ENCODE measurements at places on chromosomes 13 and 19. TPM values are rescaled to one million over a fixed set of nuclear protein-coding genes. Genes with fewer than 3 reads are reported as not detected.

DNA sequence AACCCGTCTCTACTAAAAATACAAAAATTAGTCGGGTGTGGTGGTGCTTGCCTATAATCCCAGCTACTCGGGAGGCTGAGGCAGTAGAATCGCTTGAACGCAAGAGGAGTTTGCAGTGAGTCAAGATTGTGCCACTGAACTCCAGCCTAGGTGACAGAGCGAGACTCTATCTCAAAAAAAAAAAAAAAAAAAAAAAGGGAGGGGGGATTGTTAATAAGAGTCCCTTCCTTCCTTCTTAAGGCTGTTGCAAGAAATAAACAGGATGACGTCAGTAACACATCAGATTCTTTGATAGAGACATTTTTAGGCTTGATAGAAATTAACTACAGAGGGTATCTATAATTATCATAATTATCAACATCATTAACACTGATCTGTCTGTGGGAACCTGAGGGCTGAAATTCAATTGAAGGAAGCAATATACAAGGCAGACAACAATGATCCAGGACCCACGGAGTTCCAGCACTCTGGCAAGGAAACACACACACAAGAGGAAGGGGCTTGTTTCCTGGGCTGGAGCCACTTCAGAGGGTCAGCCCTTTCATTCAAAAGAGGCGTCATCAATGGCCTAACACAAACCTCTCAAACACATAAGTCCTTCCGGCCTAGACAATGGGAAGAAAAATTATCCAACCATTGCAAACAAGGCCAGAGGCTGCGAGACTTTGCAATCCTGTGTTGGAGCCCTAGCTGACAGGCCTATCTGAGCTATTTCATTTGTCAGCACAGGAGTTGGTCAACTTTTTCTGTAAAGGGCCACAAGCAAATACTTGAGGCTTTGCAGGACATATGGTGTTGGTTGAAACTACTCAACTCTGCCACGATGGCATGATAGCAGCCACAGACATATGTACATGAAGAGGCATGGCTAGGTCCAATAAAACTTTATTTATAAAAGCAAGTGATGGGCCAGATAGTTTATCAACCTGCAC, 105.2 kb downstream of the INSR start:
- H3K4me1 ChIP-seq = peaks cover 2% of the 10 kb centered on the region
- no peaks in the 10 kb centered on the region for H3K27me3 ChIP-seq
- H3K4me3 ChIP-seq = no peak overlapping the region

DNA sequence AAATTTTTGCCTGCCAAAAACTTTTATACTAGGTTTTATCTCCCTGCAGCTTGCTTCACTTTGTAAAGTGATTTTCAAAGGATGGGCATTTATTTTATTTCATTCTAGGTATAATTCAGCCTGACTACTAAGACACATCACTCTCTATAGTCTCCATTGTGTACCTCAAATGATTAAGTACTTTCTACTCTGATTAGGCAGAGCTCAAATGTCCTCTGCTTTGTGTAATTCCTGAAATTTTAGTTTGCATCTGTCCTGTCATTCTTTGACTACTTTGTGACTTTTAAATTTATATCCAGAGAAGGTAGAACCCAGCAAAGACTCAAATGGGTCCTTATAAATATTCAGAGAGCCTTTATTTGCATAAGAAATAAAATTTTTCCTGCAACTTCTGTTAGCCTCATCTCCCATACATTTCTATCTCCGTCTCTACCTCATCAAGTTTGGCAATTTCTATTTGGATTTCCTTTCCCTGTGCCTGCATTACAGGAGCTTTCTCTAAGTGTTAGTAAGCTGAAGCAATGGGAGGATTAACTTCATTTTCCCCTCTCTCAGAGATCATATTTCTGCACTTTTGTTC, 1038.0 kb upstream of the ATXN8OS start:
- no peaks in the 10 kb centered on the region for H3K36me3 ChIP-seq
- no peak overlapping the region for H3K4me3 ChIP-seq
- no peak overlapping the region for H3K27ac ChIP-seq
- no peaks in the 10 kb centered on the region for H3K4me1 ChIP-seq

DNA sequence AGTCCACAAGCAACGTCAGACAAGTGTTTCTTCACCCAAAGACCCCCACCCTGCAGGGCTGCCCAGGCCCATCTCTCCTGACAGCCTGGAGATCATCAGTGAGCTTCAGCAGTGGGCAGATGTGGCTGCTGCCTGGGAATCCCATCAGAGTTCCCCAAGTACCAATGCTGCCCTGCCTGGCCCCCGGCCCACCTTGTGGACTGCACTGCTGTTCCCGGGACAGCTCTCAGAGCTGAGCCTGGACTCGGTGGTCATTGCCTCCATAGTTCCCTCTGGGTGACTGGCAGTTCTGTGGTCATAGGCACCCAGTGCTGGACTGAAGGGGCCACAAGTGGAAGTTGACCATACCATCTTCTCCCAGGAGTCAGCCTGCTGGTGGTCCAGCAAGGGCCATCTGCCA, 24.5 kb upstream of the ZNF492 start:
- H3K36me3 ChIP-seq = no peaks in the 10 kb centered on the region
- peak; percentile 50 for DNase-seq
- no peak overlapping the region for H3K27ac ChIP-seq
- H3K4me1 ChIP-seq = no peaks in the 10 kb centered on the region
- no peak overlapping the region for H3K4me3 ChIP-seq

GRCh38 chr19:43504426-43505185, at the start of gene PHLDB3:
PHLDB3 (minus strand) TSS chr19:43504746; CDS start chr19:43504118, 628 bp downstream.
- DNase-seq = no peak
- peaks cover 15% of the 10 kb centered on the region for H3K36me3 ChIP-seq
- H3K4me3 ChIP-seq = peak within 1 kb of the TSS; percentile 69
- peak within 1 kb of the TSS; percentile 88 for H3K27ac ChIP-seq
- no peaks in the 10 kb centered on the region for H3K27me3 ChIP-seq

- H3K27ac ChIP-seq = no peak overlapping the region
- no peaks in the 10 kb centered on the region for H3K4me1 ChIP-seq
- peaks cover 51% of the 10 kb centered on the region for H3K36me3 ChIP-seq
- H3K4me3 ChIP-seq = no peak overlapping the region
- no peaks in the 10 kb centered on the region for H3K27me3 ChIP-seq
Observed at GRCh38 chr13:102877303-102877702, 31.5 kb downstream of the ERCC5 start.

- no peak overlapping the region for H3K27ac ChIP-seq
- H3K27me3 ChIP-seq = peaks cover 89% of the 10 kb centered on the region
- H3K4me1 ChIP-seq = peaks cover 22% of the 10 kb centered on the region
- DNase-seq = no peak
- no peaks in the 10 kb centered on the region for H3K36me3 ChIP-seq
- peak overlapping the region; percentile 56 for H3K4me3 ChIP-seq
Observed at GRCh38 chr19:33621065-33621785, 528 bp upstream of the CHST8 start.

DNA sequence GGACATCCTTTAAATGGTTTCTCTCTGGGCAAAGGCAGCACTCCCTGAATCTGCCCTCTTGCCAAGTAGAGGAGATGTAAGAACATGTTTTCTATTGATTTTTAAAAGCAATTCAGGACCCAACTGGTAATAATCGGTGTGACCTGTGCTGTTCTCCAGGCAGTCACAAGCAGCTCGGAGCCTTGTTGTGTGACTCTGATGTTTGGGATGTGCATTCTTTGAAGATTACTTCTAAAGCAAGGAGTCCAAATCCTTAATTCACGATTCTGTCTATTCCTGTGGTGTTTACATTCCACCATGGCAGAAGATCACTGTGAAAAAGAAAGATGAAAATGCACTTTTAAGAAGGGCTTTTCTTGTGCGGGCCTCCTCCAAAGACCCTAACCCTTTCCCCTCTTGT, 122.3 kb upstream of the ZNF536 start:
- DNase-seq = no peak
- no peak overlapping the region for H3K27ac ChIP-seq
- H3K27me3 ChIP-seq = peaks cover 57% of the 10 kb centered on the region
- H3K36me3 ChIP-seq = no peaks in the 10 kb centered on the region
- no peaks in the 10 kb centered on the region for H3K4me1 ChIP-seq
- H3K4me3 ChIP-seq = no peak overlapping the region

DNA sequence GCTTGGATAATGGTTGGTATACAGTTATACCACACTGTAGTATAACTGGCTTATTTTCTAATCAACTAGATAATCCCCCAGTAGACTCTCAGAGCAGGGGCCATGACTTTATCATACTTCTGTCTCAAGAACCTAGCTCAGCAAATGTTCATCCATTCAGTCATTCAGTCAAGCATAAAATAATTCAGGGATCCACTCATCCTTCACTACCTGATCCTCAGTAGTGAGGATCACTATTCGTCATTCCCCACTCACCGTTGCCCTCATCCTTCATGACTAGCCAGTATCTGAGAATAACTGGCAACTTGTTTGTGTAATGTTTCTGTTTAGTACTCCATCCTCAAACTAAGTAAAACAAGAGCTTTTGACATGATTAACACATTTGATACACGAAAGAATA, 77.6 kb downstream of the TSC22D1 start:
- H3K27ac ChIP-seq = no peak overlapping the region
- H3K4me1 ChIP-seq = no peaks in the 10 kb centered on the region
- no peaks in the 10 kb centered on the region for H3K36me3 ChIP-seq
- H3K4me3 ChIP-seq = no peak overlapping the region

DNA sequence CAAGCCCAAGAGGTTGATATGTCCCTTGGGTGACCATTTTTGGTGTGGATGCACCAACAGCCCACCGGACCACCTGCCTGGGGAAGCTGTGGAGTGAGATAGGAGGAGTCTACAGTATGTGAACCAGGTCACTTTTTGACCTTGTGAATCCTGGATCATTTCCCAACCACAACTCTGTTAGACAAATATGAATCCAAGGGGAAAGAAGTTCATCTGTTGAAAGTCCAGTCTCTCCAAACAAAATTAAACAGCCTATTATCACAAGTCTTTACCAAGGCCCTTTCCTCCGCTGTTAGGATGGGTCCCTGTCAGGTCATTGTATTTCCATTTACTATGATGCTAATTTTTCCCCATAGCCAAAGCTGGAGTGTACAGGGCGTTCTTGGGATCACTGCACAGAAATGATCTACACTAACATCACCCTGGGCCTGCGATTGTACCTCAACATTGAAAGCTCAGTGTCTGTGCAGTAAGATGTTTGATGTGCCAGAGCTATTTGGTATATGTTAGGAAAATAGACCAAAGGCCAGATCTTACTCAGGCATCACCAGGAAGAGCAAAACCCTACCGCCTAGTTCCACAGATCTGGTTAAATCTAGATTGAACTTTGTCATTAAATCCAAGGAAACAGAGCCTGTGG, 117.1 kb downstream of the STARD13 start:
- no peak overlapping the region for H3K27ac ChIP-seq
- H3K27me3 ChIP-seq = no peaks in the 10 kb centered on the region
- H3K4me3 ChIP-seq = no peak overlapping the region
- no peaks in the 10 kb centered on the region for H3K36me3 ChIP-seq
- no peak for DNase-seq

DNA sequence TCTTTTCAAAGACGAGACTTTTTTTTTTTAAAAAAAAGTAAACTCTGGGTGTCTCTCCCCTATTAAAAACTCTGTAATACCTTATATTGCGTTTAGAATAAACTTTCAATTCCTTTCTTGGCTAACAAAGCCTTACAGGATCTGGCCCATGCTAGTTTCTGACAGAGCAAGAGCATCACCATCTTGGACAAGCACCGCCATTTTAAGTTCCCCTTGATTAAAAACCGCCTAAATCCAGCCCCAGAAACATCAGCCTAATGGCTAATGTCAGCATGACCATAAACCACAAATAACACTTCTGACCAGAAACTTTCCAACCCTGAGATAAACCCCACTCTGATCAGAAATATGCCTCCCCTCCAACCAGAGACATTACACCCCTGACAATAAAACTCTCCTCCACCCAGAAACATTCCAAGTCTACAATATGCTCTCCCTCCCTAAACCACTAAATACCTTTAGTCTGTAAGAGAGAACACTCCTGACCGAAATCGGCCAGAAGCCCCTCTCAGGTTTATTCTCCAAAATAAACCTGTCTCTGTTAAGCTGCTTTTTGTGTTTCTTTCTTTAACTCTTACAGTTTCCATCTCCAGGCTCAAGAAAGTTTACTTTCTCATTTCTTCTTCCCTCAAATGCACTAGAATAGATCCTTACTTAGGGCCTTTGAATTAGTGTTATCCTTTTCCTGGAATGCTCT, 1.6 kb upstream of the AKAP11 start:
- DNase-seq = no peak
- no peaks in the 10 kb centered on the region for H3K36me3 ChIP-seq
- no peak overlapping the region for H3K4me3 ChIP-seq
- H3K27ac ChIP-seq = no peak overlapping the region
- H3K4me1 ChIP-seq = peaks cover 33% of the 10 kb centered on the region

- DNase-seq = no peak
- H3K36me3 ChIP-seq = peaks cover 47% of the 10 kb centered on the region
- H3K27ac ChIP-seq = no peak overlapping the region
- peaks cover 56% of the 10 kb centered on the region for H3K4me1 ChIP-seq
- H3K27me3 ChIP-seq = no peaks in the 10 kb centered on the region
Observed at GRCh38 chr19:6223461-6224307, 56.1 kb downstream of the MLLT1 start.

DNA sequence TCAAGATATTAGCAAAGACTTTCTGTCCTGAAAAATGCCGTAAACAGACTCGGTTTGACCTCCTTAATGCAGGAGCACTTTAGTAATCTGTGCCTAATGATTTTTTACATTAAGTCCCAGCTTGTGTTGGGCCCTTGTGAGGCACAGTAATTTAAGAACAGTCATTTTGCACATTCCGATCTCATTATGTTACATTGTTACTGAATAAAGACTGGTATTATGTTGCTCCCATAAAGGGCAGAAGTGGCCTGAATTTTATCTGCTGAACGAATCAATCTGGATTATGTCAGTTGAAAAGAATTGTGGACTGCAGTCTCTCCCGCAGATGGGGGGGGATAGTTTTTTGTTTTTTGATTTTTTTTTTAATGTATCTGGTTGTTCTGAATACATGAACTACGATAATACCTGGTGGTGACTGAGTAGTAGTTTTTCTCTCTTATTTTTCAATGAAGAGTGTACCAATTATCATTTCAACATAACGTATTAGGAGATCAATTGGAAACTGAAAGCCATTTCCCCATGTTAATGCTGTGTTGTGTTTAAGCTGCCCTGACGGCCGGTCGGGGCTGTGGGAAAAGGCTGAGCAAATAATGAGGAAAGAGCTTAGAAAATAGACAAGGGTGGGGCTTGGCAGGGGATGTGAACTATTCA, 290.2 kb downstream of the ZNF536 start:
- H3K36me3 ChIP-seq = no peaks in the 10 kb centered on the region
- H3K27me3 ChIP-seq = no peaks in the 10 kb centered on the region
- H3K4me3 ChIP-seq = peak overlapping the region; percentile 9
- H3K4me1 ChIP-seq = peaks cover 19% of the 10 kb centered on the region
- peak overlapping the region; percentile 40 for H3K27ac ChIP-seq
- no peak for DNase-seq

GRCh38 chr13:26759249-26759906, 1.2 kb downstream of the GPR12 start:
- H3K36me3 ChIP-seq = no peaks in the 10 kb centered on the region
- DNase-seq = no peak
- H3K27me3 ChIP-seq = peaks cover 68% of the 10 kb centered on the region
- H3K27ac ChIP-seq = no peak overlapping the region
- H3K4me3 ChIP-seq = peak overlapping the region; percentile 40

The ZNF99 gene
- total RNA-seq = 0.24 TPM

The OR4F17 gene
- not detected for total RNA-seq

The PODNL1 gene
- 4.9 TPM for total RNA-seq

The EFNA2 gene
- not detected for total RNA-seq

The CEACAM3 gene
- total RNA-seq = not detected

The NRTN gene
- total RNA-seq = 6.1 TPM

The LILRA1 gene
- total RNA-seq = not detected

The BEST2 gene
- total RNA-seq = 52.2 TPM

Data from suprapubic skin (tissue), 4 donors.